ENCODE measurements at places on chromosomes 7 and 10.

DNA sequence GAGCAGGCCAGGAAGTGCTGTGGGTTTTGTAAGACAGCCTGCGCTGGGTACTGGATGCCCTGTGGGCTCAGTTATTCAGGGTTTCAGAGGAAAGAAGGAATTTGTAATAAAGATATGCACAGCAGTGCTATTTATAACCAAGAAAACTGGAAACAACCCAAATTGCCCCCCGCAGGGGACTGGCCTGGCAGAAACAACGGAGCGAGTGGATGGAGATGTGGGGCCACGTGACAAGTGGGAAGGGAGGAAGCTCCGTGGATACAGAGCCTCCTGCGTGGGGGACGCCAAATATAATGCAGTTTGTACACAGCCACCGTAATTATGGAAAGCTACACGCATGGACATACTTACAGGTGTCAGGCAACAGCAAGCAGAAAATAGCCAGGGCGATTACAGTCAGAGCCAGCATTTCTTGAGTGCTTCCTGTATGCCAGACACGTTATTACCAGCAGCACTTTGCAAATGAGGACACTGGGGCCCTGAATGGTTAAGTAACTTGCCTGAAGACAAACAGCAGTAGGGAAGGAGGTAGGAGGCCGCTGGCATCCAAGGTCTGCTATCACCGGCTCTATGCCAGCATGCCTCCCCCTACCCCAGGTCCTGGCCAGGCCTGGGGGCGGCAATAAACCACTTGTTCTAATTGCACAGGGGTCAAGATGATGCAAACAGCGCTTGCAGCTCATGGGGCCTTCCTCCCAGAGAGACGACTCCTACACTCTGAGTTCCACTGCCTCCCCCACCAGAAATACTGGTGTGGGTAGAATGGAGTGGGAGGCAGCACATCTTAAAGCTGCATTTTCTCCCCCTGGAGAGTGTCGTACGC lies 8.7 kb upstream of the CAMK2B start:
- DNase-seq = no peak

GRCh38 chr10:105387971-105388370 lies 746.9 kb downstream of the SORCS3 start:
- DNase-seq = no peak

GRCh38 chr7:130909881-130910672 lies 176.1 kb upstream of the KLF14 start:
- DNase-seq = no peak

DNA sequence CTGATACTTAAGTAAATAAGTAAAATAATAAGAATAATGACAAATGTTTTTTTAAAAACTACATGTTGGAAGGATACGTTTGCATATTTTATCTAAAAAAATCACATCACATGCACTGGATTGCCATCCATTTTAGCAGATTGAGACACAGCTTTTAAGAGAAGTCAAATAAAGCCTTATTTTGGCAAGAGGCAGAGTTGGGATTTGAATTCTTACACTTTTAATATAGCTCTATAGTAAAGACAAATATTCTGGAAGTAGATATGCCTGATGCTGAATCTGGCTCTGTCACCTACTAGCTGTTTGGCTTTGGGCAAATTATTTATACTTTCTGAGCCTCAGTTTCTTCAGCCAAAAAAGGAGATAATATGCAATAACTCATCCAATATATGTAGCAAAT lies 386.4 kb downstream of the ETV1 start:
- DNase-seq = no peak

GRCh38 chr7:36943591-36944435 lies 219.5 kb upstream of the AOAH start:
- DNase-seq = no peak

- no peak for DNase-seq
Measured at GRCh38 chr10:21138769-21139340, 241.7 kb upstream of the NEBL start.

DNA sequence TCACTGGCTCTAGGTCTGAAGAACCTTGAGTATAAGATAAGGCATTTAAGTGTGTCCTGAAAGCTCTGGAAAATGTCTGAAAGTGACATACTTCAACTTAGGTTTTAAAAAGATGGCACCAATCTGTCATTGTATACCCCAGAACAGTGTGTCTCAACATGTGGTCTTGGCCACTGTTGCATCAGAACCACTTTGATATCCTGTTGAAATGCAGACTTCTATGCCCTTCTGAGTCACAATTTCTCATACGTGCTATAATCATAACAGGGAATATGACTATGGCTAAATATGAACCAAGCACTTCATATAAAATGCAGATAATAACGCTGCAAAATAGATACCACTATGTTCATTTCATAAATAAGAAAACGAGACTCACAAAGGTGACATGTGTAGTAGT lies 38.0 kb upstream of the GPAM start:
- no peak for DNase-seq

DNA sequence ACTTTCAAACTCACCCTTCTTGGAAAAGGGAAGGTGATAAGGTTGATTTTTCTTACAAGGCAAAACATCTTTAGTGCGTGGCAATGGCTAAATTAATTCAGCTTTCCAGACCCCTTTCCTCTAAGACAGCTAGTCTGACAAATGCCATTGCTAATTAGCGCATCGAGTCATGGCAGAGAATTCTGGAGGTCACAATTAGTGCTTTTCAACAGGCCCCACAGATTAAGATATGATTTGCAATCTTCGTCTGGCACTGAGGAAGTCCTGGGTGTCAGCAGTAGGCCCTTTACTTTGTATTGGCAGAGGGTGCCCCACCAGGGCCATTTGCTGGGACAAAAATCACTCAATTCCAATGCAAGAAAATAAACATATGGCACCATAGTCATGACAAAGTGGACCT lies 189.2 kb upstream of the AGK start:
- DNase-seq = no peak

DNA sequence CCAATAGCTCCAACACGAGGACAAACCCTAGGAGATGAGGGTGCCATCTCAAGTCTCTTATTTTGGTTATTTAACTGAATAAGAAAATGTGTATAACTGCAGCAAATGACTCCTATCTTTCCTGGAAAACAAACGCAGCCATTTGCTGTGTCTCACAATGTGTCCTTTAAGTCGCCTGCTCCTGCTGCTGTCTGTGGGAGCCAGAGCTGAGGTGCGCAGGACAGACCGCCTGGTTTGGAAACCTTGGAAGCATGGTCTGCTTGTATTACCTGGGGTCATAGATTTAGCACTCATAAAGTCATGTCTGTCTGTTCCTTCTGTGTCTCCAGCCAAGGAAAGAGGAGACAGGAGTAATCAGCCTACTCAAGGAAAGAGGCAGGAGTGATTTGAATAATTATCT lies 760.2 kb downstream of the GRID1 start:
- DNase-seq = no peak

DNA sequence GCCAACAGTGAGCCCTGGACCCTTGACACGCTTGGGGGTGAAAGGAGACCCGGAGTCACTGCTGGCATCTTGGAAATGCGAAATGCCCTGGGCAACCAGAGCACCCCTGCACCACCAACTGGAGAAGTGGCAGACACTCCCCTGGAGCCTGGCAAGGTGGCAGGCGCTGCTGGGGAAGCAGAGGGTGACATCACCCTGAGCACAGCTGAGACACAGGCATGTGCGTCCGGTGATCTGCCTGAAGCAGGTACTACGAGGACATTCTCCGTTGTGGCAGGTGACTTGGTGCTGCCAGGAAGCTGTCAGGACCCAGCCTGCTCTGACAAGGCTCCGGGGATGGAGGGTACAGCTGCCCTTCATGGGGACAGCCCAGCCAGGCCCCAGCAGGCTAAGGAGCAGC lies 98.5 kb downstream of the TACC2 start:
- no peak for DNase-seq

- DNase-seq = no peak
Measured at GRCh38 chr10:43001427-43001795, 75.5 kb upstream of the RET start.

DNA sequence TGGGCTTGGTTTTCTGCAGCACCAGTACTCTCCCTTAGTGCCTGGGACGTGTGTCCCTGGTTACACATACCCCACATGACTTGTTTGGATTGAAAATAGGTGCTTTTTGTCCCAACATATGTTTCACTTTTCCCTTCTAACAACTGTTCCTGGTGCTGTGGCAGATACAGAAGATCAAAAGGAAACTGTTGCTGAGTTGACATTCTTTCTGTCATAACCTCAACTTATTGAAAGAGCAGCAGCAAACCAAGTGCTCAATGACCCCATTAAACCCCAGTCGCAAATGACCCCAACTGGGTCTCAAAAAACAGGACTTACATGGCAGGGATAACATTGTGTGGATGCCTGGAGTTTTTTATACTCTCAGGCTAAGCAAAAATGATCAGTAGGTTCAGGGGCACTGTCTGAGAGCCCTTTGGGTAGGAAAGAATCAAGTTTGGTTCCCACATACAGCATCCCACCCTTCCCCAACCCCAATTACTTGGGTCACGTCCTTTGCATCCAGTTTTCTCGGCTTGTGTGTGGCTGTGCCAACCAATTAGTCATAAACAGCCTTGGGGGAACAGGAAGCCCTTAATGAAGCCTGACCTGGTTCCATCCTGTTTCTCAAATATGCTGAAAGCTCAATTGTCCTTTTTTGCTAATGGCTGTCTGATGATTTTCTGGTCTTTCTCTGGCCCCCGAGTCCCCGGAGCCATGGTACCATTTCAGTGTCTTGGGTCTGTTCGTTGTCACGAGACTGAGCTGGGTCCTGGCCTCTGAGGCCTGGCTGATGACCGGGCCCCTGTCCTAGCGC lies 4.9 kb downstream of the HKDC1 start:
- DNase-seq = no peak

GRCh38 chr7:90166153-90166552 lies 11.9 kb downstream of the STEAP1 start:
- DNase-seq = no peak

DNA sequence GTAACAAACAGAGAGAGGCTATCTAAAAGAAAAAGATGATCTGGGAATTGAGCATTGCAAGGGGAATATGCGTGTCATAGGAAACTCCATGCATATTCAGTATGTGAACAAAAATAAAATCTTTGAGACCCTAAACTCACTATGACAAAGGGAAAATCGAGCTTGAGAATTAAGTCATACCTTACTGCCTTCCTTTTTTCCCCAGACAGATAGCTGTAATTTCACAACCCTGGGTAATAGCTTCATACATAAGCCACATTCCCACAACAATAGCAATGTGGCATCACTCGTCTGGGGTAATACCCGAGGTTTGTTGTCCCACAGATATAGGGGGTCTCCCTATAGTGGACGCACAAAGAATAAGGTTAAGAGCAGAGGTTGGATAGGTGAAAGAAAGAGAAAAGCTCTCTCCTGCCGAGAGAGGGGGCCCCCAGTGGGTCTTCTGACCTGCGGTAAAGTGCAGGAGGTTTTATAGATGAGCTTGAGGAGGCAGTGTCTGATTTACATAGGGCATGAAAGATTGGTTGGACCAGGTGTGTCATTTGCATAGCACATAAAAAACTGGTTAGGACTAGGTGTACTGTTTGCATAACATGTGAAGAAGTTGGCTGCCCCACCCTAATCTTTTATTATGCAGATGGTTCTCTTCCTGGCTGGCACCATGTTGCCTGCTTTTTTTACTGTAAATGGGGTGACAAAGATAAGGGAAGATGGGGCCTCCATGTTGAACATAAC lies 11.6 kb downstream of the CYP3A43 start:
- no peak for DNase-seq

Measured in activated CD8-positive, alpha-beta memory T cell treated with anti-CD3 and anti-CD28 coated beads, Interleukin-2, amount 50 U/mL, for 4 hours (primary cell).